ENCODE measurements at places on chromosomes 7 and 10.

- no peak for DNase-seq
These were observed 1.0 kb downstream of the PAXIP1 start for GRCh38 chr7:155001756-155002410.

- DNase-seq = no peak
These were observed 44.0 kb upstream of the SORBS1 start for GRCh38 chr10:95605163-95605562.

GRCh38 chr7:140360697-140361229 lies 37.6 kb downstream of the SLC37A3 start:
- no peak for DNase-seq

GRCh38 chr10:33164060-33164709 lies 170.3 kb downstream of the NRP1 start:
- peak; percentile 34 for DNase-seq

- DNase-seq = no peak
These were observed 73.0 kb upstream of the GTF2IRD1 start for GRCh38 chr7:74380720-74381119.

DNA sequence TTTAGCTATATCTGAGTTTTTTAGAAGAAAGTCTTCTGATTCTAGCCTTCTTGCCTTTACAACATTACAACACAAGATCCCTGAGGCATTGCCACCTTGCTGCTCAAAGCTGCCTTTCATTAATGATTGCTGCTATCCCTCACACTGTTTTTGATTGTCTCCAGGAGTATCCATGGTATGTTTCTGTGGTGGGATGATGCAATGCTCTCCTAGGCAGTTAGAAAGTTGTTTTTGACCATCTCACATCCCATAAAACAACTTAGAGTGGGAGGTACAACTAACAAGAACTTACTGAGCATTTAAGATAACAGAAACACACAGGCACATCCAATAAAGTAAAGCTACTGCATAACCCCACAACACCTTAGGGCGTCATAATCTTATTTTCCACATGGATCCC lies 1156.0 kb upstream of the LRRTM3 start:
- no peak for DNase-seq

DNA sequence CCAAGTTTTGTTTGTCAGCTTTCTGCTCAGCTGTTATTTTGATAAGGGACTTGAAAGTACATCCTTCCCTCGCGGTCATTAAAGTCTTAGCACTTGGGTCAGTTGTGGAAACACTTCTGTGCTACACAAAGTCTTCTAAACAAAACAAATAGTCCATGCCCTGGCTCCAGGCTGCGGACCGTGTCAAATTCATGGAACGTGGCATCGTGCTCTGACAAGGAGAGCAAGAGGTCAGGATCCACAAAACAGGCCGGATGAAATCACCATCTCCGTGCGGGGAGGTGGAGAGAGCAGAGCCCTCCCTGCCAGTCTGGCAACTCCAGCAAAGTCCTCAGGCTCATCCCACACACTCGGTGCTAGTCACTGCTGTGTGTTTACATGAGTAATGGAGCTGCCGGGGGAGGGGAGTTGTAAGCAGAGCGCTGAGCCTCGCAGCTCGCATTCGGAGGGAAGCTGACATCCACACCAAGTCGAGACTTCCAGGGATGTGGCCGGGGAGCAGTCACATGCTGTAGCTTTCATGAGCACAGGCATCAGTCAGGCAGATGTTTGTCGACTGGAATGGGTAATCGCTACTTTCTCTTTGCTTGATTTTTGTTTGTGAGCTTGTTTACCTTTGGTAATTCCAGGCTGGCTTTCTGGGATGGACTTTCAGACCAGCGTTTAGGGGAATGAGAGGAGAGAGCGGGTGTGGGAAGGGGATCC lies 147.6 kb downstream of the ARID5B start:
- no peak for DNase-seq

DNA sequence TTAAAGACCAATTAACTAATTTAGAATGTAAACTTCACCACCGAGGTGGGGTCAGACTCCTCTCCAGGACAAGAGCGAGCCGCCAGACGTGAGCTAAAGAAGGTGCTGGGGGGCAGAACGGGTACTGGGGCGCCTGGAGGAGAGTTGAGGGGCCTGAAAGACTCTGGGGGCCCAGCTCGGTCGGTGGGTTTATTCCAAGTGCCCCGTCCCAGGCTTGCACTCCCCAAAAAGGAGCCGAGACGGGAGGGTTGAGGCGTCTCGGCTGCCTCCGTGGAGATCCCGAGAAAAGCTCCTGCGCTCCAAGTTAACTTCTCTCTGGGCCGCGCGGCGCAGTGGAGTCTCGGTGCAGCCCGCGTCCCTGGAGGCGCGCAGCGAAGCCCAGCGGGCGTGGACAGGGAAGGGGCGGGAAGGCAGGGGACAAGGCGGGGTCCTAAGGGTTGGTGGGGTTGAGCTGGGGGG lies 553.3 kb downstream of the TFEC start:
- DNase-seq = no peak

- peak; percentile 11 for DNase-seq
These were observed 82.0 kb downstream of the NEURL1 start for GRCh38 chr10:103575416-103576075.

- no peak for DNase-seq
These were observed 576.9 kb downstream of the GLRX3 start for GRCh38 chr10:130713135-130713534.

Data from NCI-H2029 (cell line).